ENCODE measurements at places on chromosomes 1 and 21. TPM values are rescaled to one million over a fixed set of nuclear protein-coding genes. Genes with fewer than 3 reads are reported as not detected.

Gene MFAP2
- total RNA-seq: 176 TPM

Gene RNU1-2
- total RNA-seq: 2,807 TPM

Gene KLF18
- not detected for total RNA-seq

Gene LCA5L
- total RNA-seq: 3.6 TPM

Gene MROH7
- 0.14 TPM for total RNA-seq

- no peak overlapping the region for H3K4me3 ChIP-seq
- H3K4me1 ChIP-seq: no peaks in the 10 kb centered on the region
- H3K27me3 ChIP-seq: no peaks in the 10 kb centered on the region
- H3K27ac ChIP-seq: no peak overlapping the region
- no peaks in the 10 kb centered on the region for H3K36me3 ChIP-seq
- DNase-seq: no peak
These were observed 87.0 kb downstream of the GPR52 start for GRCh38 chr1:174534789-174535188.

- no peak overlapping the region for H3K27ac ChIP-seq
- H3K27me3 ChIP-seq: peaks cover 28% of the 10 kb centered on the region
- peak overlapping the region; percentile 84 for H3K4me3 ChIP-seq
- H3K4me1 ChIP-seq: no peaks in the 10 kb centered on the region
- no peaks in the 10 kb centered on the region for H3K36me3 ChIP-seq
- DNase-seq: peak; percentile 79
These were observed 1.2 kb downstream of the VAV3 start for GRCh38 chr1:107963601-107964335.

- no peak for DNase-seq
- H3K4me3 ChIP-seq: no peak overlapping the region
- H3K36me3 ChIP-seq: peaks cover 45% of the 10 kb centered on the region
- H3K27ac ChIP-seq: peak overlapping the region; percentile 54
- H3K4me1 ChIP-seq: no peaks in the 10 kb centered on the region
- H3K27me3 ChIP-seq: no peaks in the 10 kb centered on the region
These were observed 22.4 kb downstream of the CNIH4 start for GRCh38 chr1:224378855-224379631.

DNA sequence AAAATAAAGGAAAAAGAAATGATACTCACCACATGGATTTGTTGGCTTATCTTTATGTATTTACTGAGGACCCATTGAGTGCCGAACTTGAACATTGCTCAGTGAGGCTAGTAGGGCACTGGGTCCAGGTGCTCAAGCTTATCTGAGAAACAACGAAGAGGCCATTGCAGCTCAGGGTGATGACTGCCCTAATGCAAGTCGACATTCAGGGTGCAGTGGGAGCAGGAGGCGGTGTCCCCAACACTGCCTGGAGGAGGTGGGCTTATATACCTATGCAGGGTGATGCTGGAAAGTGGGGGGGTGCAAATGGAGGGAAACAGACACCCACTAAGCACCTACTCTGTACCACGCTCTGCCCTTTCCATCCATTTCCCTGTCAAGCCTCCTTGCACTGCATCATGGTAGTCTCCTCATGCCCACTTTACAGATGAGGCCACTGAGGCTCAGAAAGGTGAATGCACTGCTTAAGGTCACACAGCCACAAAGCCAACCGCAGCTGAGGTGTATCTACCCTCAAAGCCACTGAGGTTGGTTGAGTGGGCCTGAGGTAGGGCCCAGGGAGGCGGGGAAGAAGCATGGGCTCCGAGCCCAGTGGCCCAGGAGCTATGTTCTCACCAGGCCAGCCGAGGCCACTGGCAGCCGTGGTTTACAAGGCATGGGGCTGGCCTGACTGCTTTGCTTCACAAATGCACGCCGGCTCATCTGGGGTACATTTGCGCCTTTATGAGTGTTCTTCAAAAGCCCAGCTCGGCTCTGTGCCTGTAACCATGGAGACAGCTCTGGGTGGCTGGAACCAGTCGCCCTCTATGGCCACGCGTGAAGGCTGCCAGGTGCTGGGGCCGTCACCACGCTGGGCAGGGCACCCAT is 103.8 kb downstream of the EPHB2 start:
- no peak for DNase-seq
- no peaks in the 10 kb centered on the region for H3K36me3 ChIP-seq
- H3K4me3 ChIP-seq: no peak overlapping the region
- H3K27ac ChIP-seq: no peak overlapping the region
- no peaks in the 10 kb centered on the region for H3K27me3 ChIP-seq

- H3K36me3 ChIP-seq: peaks cover 19% of the 10 kb centered on the region
- peaks cover 9% of the 10 kb centered on the region for H3K4me1 ChIP-seq
- H3K27me3 ChIP-seq: no peaks in the 10 kb centered on the region
- H3K4me3 ChIP-seq: peak overlapping the region; percentile 89
These were observed 1.0 kb downstream of the NCDN start for GRCh38 chr1:35558374-35559316.

DNA sequence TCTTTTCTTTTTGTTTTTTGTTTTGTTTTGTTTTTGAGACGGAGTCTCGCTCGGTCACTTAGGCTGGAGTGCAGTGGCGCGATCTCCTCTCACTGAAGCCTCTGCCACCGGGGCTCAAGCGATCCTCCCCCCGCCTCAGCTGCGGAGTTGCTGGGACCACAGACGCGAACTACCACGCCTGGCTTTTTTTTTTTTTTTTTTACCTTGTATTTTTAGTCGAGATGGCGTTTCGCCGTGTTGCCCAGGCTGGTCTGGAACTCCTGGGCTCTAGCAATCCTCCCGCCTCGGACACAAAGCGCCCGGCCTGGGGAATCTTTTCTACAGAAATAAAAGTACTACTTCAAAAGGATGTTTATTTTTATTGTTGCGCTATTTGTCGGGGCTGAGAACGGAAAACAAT is 1.1 kb upstream of the SETDB1 start:
- H3K36me3 ChIP-seq: peaks cover 23% of the 10 kb centered on the region
- no peak for DNase-seq
- no peaks in the 10 kb centered on the region for H3K27me3 ChIP-seq
- H3K4me3 ChIP-seq: no peak overlapping the region

GRCh38 chr1:208172423-208173145 is 71.6 kb downstream of the PLXNA2 start:
- no peaks in the 10 kb centered on the region for H3K27me3 ChIP-seq
- peaks cover 94% of the 10 kb centered on the region for H3K36me3 ChIP-seq
- no peak overlapping the region for H3K4me3 ChIP-seq
- no peak overlapping the region for H3K27ac ChIP-seq
- peaks cover 20% of the 10 kb centered on the region for H3K4me1 ChIP-seq
- DNase-seq: no peak

Measured in endodermal cell (in vitro differentiated cells).